NCI-H524 treated with DMSO at 0.1 percent for 48 hours (cell line): ENCODE measurements at places on chromosomes 7 and 10.

DNA sequence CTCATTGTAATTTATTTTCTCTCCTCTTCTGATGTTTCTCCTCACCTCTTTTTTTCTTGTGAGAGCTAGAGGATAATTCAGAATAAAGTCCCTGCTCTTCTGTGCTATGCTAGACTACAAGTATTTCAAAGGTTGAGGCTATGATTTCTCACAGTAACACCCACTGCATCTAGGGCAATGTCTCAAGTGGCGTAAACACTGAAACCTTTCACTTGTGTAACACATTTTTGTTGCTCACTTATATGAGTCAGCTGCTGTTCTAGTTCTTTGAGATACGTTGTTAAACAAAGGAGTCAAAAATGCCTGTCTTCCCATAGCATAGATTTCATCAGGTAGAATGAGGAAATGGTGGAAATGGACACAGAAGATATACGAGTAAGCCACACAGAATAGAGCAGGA lies 305.1 kb upstream of the PITRM1 start:
- DNase-seq: no peak

GRCh38 chr7:121123032-121123431 lies 134.5 kb downstream of the CPED1 start:
- DNase-seq: no peak

DNA sequence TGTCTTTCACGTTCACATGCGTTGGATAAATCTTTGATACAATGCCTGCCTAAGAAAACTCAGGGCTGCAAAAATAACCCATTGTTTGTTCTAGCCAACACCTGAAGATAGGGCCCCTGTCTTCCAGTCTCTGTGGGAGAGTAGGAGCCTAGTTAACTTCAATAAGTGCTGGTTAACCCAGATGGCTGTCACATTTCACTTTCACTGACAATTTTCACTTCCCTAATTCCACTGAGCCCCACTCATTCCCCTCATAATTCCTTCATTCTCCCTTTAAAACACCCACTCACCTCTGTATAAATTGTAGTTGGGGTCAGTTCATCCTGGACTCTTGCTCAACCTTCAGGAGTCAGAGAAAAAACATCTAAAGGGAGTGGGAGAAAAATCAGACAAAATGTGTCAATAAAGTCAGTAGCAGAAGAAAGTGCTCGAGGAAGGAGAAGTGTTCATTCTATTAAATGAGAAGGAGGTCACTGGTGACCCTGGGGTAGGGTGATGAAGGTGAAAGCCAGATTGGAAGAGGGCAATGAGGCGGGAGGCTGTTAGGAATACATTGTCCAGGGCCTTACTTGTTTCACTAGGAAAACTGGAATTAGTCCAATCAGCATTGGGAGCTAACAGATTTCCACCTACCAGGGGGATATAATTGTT lies 51.2 kb upstream of the ABI1 start:
- DNase-seq: no peak

DNA sequence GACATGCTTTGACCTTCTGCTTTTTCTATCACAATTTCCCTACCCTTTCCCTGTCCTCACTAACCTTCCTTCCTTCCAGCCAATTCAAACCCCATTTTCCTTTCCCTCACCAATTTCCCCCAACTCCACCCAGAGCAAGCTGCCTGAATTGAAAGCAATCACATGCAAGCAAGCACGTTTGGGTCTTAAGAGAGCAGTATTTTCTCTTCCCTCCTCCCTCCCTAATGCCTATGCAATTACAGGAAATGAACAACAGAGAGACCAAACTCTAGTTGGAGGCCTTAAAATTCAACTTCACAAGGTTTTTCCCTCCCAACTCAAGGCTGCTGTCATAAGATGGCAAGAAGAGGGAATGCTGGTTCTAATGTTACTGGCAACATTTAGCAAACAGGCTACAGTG lies 117.2 kb downstream of the MYOF start:
- DNase-seq: no peak

DNA sequence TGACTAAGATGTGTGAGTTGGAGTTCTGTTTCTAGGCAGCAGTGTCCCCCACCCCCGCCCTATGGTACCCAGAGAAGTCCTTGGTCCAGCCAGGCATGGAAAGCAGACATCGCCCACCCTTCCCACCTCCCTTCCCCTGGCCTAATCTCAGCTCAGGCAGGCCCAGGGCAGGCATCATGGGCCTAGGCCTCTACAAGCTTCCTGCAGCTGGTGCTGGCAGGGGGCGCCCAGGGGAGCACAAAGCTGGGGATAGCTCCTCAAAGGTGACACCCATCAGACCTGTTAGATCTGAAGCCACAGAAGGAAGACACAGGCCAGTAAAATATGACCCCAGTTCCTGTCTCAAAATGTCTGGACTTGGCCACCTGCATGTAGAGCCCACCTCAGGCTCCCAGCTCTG lies 18.9 kb upstream of the UNC5B start:
- no peak for DNase-seq

DNA sequence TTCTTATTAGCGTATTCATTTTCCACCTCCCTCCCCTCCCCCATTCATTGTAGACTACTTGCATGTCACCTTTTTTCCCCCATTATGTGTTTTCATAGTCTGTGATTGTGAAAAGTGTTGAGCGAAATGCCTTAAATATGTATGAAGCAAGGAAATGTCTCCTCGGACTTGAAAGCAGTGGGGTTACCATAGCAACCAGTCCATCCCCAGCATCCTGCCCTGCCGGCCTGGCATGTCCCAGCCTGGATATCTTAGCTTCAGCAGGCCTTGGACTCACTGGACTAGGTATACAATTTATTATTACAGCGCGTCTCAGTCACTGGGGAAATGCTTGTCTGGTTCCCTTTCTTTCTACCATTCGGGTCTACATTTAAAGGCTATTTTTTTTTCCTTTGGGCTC lies 283.6 kb downstream of the BICC1 start:
- no peak for DNase-seq

DNA sequence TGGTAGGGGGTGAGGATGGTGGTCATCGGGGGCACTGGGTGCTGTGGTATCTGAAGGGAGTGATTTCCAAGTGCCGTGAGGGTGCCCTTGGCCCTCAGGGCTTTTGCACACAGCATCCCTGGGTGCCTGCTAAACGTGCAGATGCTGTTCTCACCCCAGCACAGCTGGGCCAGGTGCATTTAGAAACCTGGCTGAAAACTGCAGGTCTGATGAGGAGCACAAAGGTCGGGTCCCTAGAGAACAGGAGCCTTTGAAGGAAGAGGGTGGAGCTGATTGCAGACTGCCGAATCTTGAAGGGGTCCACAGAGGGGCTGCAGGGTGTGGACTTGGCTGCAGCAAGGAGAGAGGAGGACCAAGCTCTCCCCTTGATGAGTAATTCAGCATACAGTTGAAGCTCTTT lies 32.0 kb downstream of the ZMIZ1 start:
- DNase-seq: no peak
